Activated CD4-positive, alpha-beta T cell treated with anti-CD3 and anti-CD28 coated beads for 36 hours (primary cell): ENCODE measurements at places on chromosomes 4 and X.

DNA sequence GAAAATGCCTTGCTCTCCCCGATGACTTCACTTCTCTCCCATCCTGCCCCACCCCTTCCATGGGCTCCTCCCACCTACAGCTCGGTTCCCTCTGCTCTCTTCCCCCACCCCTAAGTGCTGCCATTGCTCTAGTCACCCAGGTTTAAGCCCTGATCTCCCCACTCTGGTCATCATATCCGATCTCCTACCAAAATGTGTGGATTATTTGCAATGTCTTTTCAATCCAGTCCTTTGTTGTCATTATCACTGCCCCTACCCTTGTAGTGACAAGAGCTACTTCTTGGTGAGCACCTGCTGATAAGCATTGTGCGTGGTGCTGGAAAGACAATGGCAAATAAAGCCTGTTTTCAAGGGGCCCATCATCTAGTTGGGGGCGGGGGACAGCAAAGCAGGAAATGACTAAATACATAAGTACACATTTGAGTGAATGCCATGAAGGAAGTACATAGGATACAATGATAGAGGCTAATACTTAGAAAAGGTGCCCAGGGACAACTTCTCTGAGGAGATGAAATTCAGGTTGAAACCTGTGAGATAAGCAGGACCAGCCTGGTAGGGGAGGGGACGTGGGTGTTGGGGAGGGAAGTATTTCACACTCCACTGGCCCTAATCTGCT is 63.8 kb downstream of the DLG3 start:
- peak; percentile 48 for DNase-seq

GRCh38 chr4:137408527-137409177 is 123.6 kb downstream of the PCDH18 start:
- no peak for DNase-seq

DNA sequence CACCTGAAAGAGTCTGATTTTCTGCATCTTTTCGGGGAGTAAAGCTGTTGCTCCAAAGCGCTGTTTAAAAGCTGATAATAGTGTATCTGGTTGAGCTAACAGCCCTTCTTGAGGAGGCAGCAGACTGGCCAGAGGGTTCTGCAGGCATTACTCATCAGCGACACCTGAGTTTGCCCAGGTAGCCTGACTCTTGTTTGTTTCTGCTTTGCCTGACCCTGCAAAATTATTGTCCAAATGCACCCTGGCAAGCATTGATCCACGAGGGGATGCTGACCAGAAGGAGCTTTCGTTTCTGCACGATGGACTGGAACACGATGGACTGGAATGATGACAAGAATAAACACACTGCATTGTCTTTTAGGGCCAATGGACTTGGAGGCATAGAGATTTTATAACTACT is 6.2 kb downstream of the CD99 start:
- no peak for DNase-seq

DNA sequence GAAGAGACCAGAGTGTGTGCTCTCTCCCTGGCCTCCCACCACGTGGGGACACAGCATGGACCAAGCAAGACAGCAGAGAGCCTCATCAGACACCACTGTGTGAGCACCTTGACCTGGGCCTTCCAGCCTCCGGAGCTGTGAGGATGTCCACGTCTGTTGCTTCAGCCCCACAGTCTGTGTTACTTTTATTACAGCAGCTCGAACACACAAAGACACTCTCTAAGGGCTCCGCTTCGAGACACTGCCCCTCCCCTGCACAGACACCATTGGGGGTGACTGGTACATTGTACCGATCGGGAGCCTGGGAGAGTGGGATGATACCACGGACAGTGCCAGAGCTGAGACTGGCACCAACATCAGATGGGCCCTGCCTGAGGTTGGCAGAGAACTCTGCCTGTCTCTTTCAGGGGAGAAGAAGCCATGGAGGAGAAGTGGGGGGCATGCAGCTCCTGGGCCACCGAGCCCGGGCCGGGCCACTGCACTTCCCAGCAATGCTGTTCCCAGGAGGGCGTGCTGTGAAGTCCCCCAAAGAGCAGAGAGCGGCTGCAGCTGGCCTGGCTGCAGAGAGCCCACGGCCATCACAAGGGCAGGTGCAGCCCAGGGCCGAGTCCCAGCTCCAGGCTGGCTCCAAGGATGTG is 48.1 kb upstream of the HMX1 start:
- DNase-seq = no peak

DNA sequence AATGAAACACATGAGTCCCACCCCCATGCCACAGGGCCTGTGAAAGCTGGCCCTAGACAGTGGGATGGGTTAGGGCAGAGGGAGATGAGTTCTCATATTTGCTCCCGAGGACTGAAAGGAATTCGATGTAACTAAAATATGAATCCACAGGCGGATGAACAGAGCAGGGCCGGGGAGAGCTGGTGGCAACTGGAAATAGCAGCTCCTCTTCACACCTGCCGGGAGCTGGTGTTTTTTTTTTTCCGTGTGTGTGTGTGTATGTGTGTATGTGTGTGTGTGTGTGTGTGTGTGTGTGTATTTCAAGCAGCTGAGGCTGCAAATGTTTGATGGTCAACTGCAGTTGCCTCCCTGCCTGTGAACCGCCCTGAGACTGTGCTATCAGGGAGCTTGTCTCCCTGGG is 115.1 kb upstream of the PSAPL1 start:
- DNase-seq = no peak

DNA sequence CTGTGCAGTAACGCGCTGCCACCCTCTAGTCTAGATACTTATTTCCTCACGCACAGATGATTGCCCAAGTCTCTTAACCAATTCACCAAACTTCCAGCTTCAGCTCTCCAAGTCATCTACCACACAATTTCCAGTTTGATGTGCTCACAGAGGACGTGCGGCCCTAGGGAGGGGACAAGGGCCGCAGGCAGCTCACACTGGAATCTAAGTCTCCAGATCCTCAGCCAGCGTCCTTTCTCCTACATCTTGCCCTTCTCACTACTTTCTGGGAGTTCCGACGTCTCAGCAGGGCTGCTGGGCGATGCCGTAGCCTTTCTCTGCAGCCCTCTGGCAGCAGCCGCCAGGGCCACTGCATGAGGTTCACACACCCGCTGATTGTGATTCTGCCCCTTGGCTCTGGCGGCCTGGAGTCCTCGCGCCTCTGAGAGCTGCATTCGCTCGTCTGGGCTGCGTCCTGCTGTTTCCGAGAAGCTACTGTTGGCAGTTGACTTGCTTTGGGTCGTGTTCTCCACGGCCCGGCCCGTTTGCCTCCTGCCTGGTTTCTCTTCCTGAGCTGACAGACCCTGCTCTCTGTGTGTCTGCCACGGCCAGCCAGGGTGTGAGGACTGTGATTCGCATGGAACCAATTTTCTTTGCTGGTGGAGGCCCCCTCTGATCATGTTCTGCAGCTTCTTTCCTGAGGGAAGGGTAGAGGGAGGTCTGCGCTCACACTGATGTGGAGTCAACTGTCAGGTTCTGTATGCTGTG is 14.1 kb upstream of the TMEM131L start:
- DNase-seq = no peak

DNA sequence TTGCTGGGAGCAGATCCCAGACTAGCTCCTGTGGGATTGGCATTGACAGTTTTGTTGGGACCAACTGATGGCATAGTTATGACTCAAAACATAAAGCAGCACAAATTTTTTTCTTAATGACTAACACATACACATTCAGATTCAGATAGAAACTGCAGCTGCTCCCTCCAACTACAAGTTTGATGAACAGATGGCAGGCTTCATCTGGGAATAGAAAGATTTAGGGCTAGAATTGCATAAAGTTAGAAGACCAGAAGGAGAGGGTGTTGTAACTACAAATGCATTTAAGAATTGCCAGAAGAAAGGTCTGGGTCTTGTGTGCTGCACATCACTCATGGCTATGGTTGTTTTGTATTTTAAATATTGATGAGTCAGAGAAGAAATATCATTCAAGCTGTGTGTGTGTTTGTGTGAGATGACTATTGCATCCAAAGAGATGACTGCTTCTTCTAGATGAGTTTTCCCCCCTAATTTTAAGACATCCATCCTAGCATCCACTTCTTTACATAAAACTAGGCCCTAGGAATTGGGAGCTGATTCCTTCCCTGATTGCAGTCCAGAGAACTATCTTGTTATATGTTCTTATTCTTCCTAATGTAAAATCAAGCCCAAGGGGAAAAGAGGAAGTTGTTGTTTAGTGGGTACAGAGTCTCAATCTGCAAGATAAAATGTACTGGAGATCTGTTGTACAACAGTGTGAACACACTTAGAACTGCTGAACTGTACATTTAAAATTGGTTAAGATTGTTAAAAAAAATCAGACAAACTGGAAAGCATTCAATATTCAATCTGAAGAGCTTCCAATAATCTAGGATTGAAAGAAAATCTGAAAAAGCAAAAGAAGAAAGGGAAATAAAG is 175.1 kb downstream of the PARM1 start:
- no peak for DNase-seq

DNA sequence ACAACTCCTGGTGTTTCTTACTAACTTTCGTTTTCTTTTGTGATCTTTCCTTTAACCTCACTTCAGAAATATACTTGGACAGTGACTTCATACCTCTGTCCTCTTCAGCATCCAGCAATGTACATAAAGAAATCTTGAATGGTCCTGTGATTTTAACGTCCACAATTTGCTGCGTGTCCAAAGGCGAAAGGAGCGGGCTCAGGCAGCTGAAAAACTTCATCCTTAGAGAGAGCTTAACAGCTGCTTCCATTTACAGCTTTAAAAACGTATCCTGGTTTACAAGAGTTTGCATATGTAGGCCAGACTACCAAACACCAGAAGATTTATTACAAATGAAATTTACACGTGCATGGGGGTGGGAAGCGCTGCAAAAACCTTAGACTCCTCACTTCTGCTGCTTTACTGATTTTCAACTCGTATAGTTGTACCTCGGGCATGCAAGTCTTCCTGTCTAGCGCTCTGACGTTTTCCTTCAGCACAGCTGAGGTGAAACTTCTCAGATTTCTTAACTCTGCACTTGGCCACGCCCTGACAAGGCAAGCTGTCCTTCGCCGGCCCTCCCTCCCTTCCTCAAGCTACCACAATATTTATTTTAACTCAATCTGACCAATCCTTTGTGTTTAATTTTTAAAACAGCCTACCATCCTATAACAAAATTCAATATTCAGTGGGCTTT is 406.4 kb downstream of the FAM47A start:
- no peak for DNase-seq

DNA sequence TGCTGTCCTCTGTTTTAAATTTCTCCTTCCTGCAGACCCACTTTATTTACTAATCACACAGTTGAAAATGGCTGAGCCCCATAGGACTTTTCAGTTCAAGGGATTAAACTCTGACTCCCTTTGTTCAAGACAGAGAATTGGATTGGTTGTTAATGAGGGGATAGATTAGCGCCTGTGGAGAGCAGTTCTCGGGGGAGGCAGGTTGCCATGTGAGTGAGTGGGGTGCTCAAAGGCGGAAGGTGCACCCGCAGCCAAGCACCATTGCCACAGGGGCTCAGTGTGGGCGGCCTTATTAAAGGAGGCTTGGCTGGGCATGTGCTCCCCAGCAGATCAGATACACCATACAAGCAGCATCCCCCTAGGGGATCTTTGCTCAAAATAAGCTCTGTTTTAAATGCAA is 7.9 kb upstream of the CBR4 start:
- no peak for DNase-seq

GRCh38 chrX:6149060-6149872 is 79.4 kb downstream of the NLGN4X start:
- DNase-seq = no peak

- peak; percentile 68 for DNase-seq
Measured at GRCh38 chr4:2413821-2414610, 4.4 kb downstream of the ZFYVE28 start.

- DNase-seq = no peak
Measured at GRCh38 chr4:1336088-1336491, 10.9 kb upstream of the UVSSA start.

- no peak for DNase-seq
Measured at GRCh38 chrX:71955530-71956120, 45.0 kb downstream of the NHSL2 start.

- DNase-seq = no peak
Measured at GRCh38 chr4:96145601-96146000, 305.7 kb downstream of the PDHA2 start.

DNA sequence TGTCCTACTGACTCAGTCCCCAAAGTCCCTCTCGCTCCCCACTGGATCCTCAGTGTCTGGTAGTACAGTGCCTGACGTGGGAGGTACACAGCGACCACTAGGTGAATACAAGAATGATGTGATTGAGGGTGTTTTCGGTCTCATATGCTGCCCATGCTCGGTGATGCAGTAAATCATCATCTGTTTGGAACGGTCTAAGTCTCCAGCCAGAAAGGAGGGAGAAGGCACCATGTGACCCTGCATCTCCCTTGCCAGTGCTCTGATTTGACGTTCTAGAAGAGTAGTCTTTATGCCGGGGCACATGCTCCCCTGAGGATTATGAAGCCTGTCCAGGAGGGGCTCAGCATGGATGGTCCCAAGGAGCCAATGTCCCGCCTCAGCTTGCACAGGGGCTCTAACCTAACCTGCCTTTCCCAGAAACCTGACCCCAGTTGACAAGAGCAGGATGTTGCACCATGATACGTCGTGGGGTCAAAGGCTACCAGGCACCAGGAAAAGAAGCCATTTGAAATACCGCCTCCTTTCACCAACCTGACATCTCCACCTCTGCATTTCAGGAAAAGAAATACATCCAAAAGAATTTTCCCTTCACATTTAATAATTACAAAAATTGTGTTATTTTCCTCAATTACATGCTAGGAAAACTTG is 13.8 kb upstream of the PLXNB3 start:
- no peak for DNase-seq

GRCh38 chr4:56611501-56611900 is 69.6 kb downstream of the HOPX start:
- no peak for DNase-seq

DNA sequence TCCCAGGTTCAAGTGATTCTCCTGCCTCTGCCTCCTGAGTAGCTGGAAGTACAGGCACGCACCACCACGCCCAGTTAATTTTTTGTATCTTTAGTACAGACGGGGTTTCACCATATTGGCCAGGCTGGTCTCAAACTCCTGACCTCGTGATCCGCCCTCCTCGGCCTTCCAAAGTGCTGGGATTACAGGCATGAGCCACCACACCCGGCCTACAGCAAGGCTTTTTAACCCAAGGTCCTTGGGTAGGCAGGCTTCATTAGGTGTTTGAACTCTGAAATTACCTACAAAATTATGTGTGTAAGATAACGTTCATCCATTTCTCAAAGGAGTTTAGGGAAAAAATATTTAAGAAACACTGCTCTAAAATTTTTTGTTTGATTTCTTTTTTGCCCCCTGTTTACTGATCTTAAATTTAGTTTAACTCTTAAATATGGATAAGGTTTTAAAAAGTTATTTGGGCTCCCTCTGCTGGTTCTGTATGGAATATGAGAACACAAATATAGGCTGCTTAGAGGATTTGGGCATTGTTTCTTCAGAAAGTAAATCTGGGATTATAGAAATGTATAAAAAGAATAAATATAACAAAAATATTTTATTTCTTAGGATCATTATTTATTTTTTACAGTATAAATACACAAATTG is 92.8 kb downstream of the CBR4 start:
- DNase-seq = no peak

- no peak for DNase-seq
Measured at GRCh38 chr4:184383497-184384055, 90.8 kb downstream of the IRF2 start.

- DNase-seq = peak; percentile 7
Measured at GRCh38 chr4:163679189-163679588, 184.7 kb downstream of the TMA16 start.

GRCh38 chr4:80154545-80154933 is 42.8 kb upstream of the PRDM8 start:
- no peak for DNase-seq
